Naive thymus-derived CD4-positive, alpha-beta T cell (primary cell): ENCODE measurements at places on chromosomes 6 and 20.
A peak's percentile ranks its signal among the peaks of the same experiment; 100 is the strongest.

- H3K4me3 ChIP-seq: no peak overlapping the region
- H3K4me1 ChIP-seq: no peaks in the 10 kb centered on the region
- no peak for DNase-seq
- H3K27ac ChIP-seq: no peak overlapping the region
- no peaks in the 10 kb centered on the region for H3K27me3 ChIP-seq
- peaks cover 12% of the 10 kb centered on the region for H3K36me3 ChIP-seq
These were observed 29.2 kb downstream of the OSBPL2 start for GRCh38 chr20:62267543-62267942.

GRCh38 chr20:51697096-51697826 lies 70.9 kb downstream of the ATP9A start:
- H3K4me1 ChIP-seq: no peaks in the 10 kb centered on the region
- DNase-seq: no peak
- H3K27ac ChIP-seq: no peak overlapping the region
- H3K27me3 ChIP-seq: no peaks in the 10 kb centered on the region

DNA sequence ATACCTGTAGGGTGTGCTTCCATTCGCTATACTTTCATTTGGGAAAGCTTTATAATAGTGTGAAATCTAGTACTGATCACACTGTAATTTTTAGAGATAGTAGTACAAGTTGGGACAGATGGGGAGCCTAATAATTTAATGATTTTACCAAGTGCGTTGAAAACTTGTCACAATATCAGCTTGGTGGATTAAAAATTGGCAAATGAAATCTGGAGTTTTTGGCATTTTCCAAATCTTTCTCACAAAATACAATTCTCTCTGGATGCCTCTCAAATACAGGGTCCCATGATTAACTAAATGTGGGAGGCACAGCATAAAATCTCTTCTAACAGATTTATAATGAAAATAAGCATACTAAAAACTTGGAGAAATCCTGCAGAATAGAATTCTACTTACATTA lies 96.4 kb downstream of the PLCB4 start:
- no peak overlapping the region for H3K27ac ChIP-seq
- no peak for DNase-seq
- H3K27me3 ChIP-seq: no peaks in the 10 kb centered on the region
- H3K4me3 ChIP-seq: no peak overlapping the region
- no peaks in the 10 kb centered on the region for H3K4me1 ChIP-seq

DNA sequence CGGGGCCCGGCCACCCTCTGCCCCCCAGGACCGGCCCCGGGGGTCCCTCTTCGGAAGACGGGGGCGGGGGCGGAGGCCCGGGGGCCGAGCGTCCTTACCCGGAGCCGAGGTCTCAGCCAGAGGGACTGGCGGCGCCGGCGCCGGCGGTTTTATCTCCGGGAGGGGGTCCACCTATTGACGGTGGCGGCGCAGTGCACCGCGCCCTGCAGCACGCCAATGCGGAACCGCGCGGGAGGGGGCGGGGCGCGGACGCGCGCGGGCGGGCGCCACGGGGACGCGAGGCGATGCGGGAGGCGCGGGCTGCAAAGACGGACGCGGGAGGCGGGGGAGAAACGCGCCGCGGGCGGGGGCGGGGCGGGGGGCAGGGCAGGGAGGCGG lies at the start of gene EEF1A2:
Gene EEF1A2, minus strand, starts transcription at position 124 of the 378 bp plus-strand sequence. CDS start 1,320 bp downstream, outside the sequence.
- DNase-seq: peak; percentile 62
- H3K27ac ChIP-seq: no peak within 1 kb of the TSS
- no peaks in the 10 kb centered on the region for H3K4me1 ChIP-seq
